ENCODE measurements at places on chromosomes 12 and 14.

DNA sequence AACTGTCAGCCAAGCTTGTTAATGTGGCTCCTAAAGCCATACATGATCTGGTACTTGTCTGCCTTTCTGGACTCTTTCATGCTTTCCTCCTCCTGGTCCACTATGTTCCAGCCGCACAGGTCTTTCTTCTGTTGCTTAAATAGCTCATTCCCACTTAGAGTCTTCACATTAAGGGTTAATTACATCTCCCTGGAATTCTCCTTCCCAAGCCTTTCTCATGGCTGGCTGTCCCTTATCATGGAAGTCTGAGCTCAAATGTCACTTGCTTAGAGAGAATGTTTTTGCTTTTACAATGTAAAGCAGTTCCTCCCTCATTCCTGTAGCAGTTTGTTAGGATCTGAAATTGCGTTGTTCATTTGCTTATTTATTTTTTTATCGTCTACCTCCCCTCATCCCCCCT is 199.6 kb downstream of the TRHDE start:
- DNase-seq: no peak

GRCh38 chr14:31110872-31111271 is 84.7 kb upstream of the STRN3 start:
- no peak for DNase-seq

GRCh38 chr14:20278414-20278813 is 27.3 kb downstream of the TTC5 start:
- no peak for DNase-seq

- DNase-seq: no peak
These were observed 40.7 kb upstream of the DACT1 start for GRCh38 chr14:58597041-58597440.

DNA sequence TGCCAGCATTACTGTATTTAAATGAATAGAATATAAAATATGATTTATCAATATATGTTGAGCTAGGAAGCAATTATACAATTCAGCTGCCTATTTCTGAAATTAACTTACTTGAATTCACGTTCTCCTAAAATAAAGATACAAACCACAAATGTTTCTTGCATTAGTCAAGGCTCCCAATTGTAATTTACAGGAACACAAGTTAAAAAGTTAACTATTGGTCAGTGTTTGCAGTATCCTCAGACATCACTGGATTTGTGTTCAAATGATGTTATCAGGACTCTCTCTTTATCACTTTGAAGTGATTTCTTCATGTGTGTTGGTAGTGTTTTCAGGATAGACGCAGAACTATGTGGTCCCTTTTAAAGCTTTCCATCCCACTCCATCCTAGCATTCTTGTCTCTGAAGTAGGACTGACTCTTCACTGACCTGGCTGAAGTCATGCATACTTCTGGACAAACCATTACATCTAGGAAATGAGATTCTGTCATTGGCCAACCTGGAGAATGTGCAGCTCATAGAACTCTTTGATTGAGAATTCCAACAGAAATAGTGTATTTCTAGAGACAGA is 156.1 kb downstream of the KICS2 start:
- DNase-seq: no peak

DNA sequence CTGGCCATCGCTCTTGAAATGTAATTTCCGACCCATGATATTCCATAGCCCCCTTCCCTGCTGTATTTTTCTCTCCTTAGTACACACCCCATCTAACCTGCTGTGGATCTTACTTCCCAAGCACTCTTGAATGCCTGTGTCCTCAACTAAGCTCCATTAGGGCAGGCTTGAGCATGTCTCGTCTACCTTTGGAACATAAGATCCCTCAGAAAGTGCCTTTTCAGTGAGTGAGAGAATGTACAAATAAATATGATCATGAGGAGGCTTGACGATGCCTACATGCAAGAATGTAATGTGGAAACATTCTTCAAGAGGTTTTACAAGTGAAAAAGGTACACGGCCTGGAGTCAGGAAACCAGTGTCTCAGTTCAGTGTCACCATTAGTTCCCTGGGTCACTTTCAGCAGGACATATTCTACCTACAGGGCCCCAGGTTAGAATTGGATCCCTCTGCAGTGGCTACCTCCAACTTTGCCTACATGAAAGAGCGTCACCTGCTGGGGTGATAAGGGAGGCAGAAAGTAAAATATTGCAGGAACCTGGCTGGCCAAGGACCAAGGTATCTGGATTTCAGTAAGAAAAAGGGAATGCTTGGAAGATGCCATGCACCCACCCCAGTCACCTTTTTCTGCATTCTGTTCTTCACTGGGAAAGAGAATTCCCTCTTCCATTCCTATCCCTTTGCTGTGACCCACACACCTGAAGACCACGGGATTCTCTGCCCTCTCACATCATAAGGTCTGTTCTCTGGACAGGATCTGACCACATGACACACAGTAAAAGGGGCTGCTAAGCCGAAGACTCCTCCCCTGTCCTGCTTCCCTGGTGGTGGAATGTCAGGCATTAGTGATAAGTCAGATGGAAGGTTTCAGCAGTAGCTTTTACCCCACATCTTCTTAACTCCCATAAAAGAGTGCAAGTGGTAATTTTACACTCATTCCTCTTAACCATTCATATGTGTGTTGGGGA is 24.6 kb upstream of the SERPINA1 start:
- DNase-seq: no peak

GRCh38 chr12:43540470-43540869 is 11.5 kb downstream of the ADAMTS20 start:
- no peak for DNase-seq

DNA sequence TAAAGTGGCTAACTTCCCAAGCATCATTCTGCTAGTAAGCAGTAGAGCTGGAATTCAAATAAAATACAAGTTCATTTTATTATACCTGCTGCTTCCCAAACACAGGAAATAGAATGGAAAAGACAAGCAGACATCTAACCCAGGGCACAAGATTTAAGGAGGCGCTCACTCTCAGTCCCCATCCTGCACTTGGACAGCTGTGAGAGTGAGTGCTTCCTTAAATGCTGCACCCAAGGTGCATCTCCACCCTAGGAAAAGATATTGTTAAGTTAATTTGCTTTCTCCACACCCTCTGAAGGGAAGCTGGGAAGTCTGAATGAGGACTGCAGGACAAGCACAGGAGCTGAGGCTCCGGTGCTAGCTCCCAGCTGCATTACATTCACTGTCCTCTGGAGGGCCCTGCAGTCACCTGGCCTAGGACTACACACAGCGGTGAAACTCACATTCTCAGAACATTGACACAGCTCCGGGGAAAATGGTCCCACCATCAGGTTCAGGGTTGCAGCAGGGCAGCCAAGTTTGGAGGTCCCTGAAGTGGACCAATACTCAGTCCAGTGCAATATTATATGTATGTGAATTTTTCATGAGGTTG is 14.2 kb downstream of the HEBP1 start:
- peak; percentile 24 for DNase-seq

DNA sequence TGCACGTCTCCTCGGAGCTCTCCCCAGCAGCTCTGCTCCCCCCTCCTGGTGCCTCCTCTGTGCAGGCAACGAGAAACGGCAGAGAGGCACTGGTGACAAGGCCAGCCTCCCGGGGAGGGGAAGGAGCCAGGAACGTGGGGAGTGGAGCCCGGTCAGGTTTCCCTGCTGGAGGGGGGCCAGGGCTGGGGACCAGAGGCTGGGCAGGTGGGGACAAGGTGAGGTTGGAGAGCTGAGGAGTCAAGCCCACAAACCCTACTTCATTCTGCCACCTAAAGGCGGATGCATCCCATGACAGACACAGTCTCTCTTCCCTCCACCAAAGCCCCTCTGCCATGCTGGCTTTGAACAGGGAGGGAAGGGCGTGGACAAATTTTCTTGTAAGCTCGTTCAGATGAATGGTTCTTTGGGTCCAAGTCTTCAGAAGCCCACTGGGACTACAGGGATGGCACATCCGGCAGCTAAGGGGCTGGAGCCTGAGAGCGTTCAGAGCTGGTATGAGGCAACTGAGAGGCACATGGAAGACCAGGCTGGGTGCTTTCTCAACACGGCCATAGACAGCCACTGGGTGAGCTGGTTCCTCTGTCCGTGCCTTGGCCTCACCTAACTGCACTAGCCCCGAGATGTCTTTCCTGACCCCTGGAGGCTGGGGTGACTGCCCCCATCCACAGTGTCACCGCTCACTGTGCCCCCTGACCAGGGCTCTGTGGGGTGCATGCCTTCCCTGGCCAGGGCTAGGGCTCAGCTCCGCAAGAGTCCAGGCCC is 105.9 kb downstream of the RBM19 start:
- no peak for DNase-seq

- DNase-seq: no peak
These were observed 113.4 kb upstream of the PELI2 start for GRCh38 chr14:56004786-56005185.

GRCh38 chr12:96152164-96152563 is 42.0 kb upstream of the ELK3 start:
- DNase-seq: no peak

DNA sequence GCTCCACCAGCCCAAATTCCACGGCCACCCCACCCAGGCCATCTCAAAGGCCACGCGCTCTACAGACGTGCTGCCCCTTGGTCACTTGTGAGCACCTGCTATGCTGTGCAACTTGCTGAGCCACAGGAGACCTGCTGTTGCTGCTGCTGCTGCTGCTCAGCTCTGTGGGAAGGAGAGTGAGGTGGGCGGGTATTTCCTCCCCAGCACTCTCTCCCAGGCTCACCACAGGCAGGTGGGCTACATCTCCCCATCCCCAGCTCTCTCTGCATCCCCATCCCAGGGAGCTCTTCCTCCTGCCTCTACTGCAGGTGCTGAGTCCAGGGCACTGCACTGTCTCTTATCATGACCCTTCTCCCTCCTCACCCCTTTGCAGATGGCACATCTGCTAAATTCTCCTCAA is 306.9 kb downstream of the BCL11B start:
- DNase-seq: no peak

- DNase-seq: no peak
These were observed 50.1 kb downstream of the RASSF3 start for GRCh38 chr12:64660237-64661018.

DNA sequence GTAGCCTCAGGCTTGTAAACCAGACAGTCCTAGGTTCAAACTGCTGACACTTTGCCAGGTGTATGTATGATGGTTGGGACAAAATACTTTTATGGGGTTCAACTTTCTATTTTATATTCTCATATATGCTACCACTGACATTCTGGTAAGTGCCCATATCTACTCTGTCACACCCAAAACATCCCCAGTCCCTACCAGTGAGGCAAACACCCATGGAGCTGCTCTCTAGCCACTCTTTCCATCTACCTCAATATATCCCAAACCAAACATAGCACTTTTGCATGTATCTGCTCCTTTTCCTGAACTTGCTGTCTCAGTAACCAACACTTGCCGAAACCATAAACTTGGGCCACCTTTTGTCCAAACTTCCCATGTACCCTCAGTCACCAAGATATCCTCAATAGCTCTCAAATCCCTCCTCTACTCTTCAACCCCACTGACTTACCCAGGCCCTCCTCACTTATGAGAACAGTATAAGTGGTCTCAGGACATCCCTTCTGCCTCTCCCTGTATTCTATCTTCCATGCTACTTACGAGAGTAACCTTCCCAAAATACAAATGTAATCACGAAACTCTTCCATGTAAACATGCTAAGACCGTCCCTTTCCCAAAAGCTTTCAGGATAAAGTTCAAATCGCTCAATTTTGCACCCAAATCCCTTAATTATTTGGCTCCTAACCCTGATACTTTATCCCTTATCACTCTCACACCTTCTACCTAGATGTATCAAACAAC is 3.6 kb downstream of the GALC start:
- DNase-seq: no peak

GRCh38 chr12:109946505-109946904 is 46.4 kb downstream of the TCHP start:
- DNase-seq: no peak

GRCh38 chr12:32475724-32476123 is 76.4 kb downstream of the FGD4 start:
- no peak for DNase-seq
